ENCODE measurements at places on chromosomes 5 and 9.

DNA sequence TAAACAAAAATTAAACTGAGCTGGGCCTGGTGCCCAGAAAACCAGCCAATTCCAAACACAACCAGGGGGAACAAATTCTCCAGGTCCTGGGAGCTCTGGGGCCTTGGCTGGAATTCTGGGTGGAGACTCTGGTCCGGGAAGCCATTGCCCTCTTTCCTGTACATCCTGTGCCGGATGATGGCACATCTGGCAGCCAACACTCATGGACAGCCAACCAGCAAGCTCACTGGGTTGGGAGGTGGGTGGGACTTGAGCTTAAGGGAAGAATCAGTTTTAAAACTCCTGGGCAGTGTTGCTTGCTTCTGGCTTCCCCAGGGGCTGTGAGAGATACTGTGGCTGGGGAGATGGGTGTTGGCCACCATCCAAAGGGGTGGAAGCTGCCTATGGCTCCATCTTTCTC lies 56.1 kb downstream of the PCDH1 start:
- no peak for DNase-seq

GRCh38 chr5:73969195-73970036 lies 343.4 kb downstream of the ARHGEF28 start:
- DNase-seq, result no peak

- no peak for DNase-seq
These were observed 52.8 kb downstream of the PTCD2 start for GRCh38 chr5:72372923-72373322.

GRCh38 chr5:10261065-10261464 lies 11.0 kb downstream of the CCT5 start:
- DNase-seq, result no peak

- DNase-seq, result no peak
These were observed 46.9 kb upstream of the GLDC start for GRCh38 chr9:6692433-6692832.

GRCh38 chr9:126613651-126614050 lies at the start of gene LMX1B:
Gene LMX1B, plus strand, starts transcription at chr9:126613928. Its CDS starts 522 bp downstream, at chr9:126614450.
- DNase-seq, result peak; percentile 81

GRCh38 chr9:107712390-107712789 lies 222.8 kb upstream of the KLF4 start:
- no peak for DNase-seq

- DNase-seq, result no peak
These were observed 3.6 kb upstream of the PAX5 start for GRCh38 chr9:37037503-37038301.

DNA sequence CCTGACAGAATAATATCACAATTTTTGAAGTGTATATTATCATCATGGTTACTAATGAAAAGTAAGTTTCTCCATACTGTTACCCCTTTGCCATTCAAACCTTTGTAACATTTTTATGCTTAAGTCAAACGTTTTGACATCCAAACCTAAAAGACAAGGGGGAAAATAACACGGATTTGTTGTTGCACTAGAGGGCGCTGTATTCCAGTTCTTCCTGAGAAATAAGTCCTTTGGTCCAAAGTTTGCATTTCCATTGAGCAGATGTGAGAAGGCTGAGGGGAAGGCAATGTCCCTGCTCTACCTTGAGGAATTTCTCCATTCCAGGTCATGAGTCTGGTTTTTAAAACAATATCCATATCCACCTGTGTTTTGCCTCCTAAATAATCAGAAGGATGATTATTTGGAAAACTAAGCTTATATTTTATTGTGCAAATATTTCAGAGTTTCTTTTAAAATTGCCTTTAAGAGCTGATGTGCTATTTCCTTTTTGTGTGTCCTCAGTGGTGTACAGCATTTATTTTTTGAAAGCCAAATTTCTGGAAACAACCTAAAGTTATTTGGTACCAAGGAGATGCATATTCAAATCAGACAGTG lies 9.7 kb downstream of the LECT2 start:
- no peak for DNase-seq

GRCh38 chr5:107263387-107264018 lies 407.2 kb downstream of the EFNA5 start:
- DNase-seq, result no peak

- DNase-seq, result no peak
These were observed 346.8 kb upstream of the FAM174A start for GRCh38 chr5:100188339-100188738.

- peak; percentile 59 for DNase-seq
These were observed 29.0 kb downstream of the RGS3 start for GRCh38 chr9:113492343-113493202.

DNA sequence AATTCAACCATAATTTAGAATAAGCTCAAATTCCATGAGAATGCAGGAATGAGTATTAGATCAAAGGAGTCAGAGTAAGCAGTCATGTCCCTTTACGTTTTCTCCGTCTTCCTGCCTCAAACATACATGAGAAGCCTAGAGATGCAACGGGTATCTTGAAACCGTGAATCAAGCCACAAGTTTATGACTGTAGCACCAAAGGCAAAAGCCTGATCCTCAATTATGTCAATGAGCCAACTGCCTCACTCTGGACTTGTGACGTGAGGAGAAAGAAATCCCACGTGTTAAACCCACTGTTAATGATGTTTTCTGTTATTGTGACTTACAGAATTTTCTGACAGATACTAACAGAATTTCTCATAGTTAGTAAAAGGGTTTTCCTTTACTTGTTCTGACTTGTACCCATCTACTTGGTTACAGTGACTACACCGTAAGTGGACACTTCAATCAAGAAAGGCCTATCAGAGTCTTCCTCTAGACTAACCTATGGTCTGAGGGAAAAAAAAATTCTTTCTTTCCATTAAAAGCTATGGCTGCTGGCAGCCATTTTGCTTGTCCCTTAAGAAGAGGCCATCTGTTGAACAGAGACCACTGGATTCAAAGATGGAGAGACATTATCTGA lies 35.3 kb upstream of the HK3 start:
- no peak for DNase-seq

DNA sequence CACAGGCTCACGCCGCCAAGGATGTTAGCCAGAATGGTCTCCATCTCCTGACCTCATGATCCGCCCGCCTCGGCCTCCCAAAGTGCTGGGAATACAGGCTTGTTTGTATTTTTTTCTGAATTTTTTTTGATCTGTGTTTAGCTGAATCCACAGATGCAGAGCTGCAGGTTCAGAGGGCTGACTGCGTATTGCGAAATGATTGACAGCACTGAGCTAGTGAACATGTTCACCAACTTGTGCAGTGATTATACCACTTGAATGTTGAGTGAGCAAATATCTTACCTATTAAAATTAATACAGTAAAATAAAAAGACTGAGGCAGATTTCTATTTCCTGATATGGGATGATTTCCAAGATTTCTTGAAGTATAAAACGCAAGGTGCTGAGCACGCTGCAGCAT lies 123.1 kb upstream of the PHYKPL start:
- DNase-seq, result no peak

GRCh38 chr9:132171702-132172101 lies 9.8 kb downstream of the NTNG2 start:
- DNase-seq, result no peak

DNA sequence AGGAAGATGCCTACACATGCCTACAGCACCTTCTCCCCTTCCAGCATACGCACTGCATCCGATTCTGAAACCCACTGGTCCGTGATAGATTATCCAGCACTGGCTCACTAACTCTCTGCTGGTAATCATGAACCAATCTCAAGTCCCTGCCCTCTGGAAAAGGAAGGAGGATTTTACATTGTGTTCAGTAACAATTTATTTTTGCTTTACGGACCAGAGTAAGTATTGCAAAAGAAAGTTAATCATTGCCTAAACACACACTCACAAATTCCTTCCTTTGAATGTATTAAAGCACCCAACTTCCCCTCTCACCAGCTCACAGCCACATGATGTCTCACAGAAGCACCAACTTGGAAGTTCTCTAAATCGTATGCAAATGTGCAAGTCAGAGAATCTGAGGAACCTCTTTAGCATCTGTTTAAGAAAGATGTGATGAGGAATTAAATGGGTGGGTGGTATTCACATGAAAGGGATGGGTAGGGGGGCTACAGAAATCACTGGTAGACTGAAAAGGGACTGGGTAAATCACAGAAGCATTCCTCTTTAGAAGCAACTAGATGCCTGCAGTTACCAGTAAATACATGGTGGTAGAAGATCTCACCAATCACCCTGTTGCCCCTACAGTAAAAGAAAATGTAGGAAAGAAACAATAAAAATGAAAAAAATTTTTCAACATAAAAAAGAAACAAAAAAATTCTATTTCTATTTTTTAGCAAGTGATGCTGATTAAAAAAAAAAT lies 8.4 kb downstream of the GNAQ start:
- DNase-seq, result no peak

DNA sequence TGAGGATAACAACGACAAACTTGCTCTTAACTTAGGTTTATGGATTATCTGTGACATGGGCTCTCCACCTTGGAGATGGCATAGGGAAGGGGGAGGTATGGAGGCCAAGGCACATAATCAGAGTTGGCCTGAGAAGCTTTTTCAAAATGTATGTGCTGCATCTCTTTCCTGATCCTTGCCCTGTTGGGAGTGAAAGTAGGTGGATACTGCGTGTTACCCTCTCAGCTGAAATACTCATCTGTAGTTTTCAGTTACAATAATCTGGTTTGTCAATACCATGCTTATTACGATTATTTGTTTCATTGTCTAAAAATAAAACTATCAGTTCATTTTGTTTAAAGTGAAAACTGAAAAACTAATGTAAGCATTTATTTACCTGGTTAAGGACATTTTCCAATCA lies 86.7 kb downstream of the SLC44A1 start:
- DNase-seq, result no peak

DNA sequence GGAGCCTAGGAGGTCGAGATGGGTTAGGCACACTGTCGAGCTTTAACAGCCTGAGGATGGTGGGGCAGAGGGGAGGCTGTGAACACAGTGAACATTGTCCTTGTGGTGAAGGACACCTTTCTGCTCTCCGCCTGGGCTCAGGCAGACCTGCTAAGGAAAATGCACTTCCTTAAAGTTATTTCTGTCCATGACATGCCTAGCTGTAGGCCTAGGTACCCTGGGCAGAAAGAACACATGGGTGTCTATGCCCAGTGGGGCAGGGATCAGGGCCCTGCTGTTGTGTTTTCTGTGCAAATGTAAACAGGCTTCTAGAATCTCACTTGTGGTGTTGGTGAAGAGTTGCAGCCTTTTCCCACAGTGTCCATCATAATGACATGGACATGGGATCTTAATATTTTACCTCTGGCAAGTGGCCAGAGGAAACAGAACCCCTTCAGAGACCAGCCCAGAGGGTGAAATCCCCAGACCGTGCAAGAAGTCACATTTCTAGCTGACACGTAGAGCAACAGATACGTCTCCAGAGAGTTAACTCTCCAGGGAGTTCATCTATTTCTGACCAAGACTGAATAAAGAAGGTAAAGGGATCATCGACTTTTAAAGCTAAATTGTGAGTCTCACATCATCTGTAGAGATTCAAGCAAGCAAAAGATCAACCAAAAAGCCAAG lies 79.2 kb downstream of the C9orf152 start:
- DNase-seq, result no peak

DNA sequence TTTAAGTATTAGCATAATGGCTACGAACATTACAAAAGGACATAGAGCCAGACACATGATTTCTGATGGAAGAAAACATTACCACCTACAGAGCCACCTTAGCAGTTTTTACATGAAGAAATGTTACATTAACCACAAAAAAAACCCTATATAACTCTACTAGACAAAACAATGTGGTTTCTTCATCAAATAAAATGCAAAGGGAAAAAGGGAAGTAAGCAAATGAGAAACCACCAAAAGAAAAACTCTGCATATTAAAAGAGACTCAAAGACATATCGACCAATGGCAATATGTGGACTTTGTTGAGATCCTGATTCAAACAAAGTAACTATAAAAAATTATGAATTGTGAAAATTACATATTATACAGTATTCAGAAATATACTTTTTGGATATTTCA lies 132.7 kb downstream of the TSSK1B start:
- DNase-seq, result no peak

DNA sequence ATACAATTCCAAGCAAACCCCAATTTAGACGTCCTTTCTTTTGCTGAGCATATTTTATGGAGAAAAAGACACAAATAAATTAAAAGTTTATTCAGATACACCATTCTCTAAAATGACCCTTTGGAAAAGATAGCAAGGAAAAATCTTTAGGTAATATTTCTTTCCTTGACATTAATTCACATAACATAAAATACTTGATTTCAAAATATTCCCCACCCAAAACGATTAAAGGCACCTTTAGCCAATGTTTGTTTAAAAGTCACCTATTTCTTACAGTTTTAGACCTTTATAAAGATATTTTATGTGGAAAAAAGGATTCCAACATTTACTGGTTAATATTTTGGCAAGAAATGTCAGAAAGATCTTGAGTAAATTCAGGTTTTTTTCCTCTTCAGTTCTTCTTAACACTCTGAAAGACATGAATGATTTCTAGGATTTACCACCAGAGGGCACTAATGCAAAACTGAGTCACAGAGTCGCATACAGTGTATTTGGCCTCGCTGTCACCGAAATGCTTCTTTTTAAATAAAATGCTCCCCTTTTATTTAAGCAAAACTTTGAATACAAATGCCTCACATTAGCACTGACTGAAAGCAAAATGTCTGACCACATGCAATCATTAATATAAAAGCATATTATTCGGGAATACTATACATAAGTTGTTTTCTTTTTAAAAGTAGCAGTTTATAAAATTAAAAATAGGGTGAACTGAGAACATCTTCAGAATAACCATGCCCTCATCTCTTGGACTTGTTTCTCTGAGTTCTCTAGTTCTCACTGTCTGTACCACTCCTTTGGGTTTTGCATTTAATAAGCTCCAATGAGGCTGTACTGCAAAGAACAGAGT lies 122.5 kb downstream of the SLC1A3 start:
- no peak for DNase-seq

Measured in left ventricle myocardium superior (tissue), 1 donor.